Suppressor macrophage (primary cell): ENCODE measurements at places on chromosomes 4 and X.

- DNase-seq = no peak
These were observed 7.6 kb upstream of the TLR2 start for GRCh38 chr4:153676486-153676885.

- DNase-seq = no peak
These were observed 26.0 kb downstream of the ZNF81 start for GRCh38 chrX:47862680-47863079.

DNA sequence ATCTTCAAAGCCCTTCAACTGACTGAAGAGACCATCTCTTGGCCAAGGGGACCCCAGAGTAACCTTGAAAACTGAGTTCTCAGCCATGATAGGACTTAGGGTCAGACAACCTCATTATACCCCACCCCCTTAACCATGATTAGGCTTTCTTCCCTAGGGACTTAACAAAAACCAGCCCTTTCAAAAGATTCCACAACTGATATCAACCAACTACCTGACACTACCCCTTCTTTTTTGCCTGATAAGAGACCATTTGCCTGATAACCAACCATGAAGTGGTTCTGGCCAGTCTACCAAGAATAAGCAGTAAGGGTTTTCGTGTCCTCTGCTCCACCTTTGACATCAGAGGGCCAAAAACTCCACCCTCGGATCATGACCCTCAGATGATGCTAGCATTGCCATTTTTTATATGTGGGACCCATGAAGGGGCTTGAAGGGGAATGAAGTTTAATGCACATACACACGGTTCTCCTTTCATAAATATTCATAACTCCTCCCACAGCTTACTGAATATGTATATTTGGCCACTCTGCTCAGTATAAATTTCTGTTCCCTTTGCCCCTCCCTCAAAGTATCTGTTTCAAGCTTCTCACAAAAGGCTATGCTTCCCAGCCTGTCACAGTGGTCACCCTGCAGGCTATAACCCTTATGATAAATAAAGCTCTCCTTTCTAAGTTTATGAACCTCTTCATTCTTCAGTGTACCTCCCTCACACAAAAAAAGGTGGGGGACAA, 12.3 kb downstream of the TBCK start:
- DNase-seq = no peak

GRCh38 chrX:68985135-68985755, 156.4 kb downstream of the EFNB1 start:
- no peak for DNase-seq

DNA sequence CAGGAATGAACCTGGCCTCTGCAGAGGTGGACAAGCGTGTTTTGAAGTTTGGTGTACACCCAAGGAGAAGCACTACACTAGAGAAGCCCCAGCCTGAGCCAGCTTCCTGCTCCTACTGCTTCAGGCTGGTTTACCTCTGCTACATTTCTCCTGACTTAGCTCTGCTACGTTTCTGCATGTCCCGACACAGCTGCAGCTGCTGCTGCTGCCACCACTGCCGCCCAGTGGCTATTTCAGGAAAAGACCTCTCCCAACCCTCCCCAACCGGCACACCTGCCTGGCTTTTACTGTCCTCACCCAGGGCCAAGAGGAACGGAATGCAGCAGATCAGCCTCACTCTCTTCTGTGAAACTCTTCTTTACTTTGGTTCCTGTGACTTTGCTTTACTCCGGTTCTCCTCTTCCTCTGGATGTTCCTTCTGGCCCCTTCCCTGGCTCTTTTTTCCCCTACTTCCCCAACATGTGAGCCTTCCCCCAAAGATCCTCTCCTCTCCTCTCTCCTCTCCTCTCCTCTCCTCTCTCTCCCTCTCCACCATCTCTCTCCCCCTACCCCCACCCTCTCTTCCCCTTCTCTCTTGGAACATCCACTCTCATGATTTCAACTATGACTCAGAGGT, 3.1 kb upstream of the P2RY4 start:
- DNase-seq = no peak

- DNase-seq = no peak
These were observed 99.1 kb upstream of the TLR2 start for GRCh38 chr4:153585026-153585425.

DNA sequence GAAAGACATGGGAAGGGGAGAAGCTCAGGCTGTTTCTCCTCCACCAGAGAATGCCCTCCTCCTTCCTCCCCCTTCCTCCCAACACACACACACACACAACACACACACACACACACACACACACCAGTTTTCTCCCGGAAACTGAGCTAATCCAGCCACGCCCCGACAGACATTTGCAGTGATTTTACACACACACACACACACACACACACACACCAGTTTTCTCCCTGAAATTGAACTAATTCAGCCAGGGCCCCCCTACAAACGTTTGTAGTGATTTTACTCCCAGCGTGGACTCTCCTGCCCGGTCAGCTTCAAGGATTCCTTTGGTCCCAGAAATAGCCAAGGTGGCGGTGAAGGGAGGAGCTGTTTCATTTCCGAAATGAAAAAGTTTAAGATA, 32.9 kb upstream of the STX18 start:
- peak; percentile 44 for DNase-seq
